Non-pigmented ciliary epithelial cell (primary cell): ENCODE measurements at places on chromosomes 7 and 10.
A peak's percentile ranks its signal among the peaks of the same experiment; 100 is the strongest.

- DNase-seq, result no peak
Measured at GRCh38 chr10:55358539-55358938, 557.5 kb upstream of the PCDH15 start.

DNA sequence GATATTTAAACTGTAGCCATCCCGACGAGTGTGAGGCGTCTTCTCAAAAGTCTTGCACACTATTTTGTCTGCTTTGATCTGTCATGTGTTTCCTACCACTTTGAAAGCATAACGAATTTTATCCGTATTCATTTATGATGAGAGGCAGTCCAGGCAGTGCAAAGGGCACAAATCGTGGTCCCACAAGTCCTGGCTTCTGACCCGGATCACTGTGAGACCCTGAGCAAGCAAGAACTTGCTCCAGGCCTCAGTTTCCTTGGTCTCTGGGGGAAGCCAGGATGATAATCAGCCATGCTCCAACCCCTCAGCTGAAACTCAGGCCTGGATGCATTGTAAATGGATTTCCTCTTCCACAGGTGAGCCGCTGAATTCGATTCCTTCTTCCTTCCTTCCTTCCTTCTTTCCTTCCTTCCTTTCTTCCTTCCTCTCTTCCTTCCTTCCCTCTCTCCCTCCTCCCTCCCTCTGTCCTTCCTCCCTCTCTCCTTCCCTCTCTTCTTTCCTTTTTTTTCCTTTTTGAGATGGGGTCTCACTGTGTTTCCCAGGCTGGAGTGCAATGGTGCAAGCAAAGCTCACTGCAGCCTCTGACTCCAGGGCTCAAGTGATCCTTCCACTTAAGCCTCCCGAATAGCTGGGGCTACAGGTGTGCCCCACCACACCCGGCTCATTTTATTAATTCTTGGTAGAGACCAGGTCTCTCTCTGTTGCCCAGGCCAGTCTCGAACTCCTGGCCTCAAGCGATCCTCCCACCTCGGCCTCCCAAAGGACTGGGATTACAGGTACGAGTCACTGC, 18.4 kb upstream of the ZKSCAN1 start:
- no peak for DNase-seq

- no peak for DNase-seq
Measured at GRCh38 chr10:126066456-126066855, 170.1 kb downstream of the FANK1 start.

GRCh38 chr10:58859526-58859925, 316.9 kb upstream of the PHYHIPL start:
- no peak for DNase-seq

DNA sequence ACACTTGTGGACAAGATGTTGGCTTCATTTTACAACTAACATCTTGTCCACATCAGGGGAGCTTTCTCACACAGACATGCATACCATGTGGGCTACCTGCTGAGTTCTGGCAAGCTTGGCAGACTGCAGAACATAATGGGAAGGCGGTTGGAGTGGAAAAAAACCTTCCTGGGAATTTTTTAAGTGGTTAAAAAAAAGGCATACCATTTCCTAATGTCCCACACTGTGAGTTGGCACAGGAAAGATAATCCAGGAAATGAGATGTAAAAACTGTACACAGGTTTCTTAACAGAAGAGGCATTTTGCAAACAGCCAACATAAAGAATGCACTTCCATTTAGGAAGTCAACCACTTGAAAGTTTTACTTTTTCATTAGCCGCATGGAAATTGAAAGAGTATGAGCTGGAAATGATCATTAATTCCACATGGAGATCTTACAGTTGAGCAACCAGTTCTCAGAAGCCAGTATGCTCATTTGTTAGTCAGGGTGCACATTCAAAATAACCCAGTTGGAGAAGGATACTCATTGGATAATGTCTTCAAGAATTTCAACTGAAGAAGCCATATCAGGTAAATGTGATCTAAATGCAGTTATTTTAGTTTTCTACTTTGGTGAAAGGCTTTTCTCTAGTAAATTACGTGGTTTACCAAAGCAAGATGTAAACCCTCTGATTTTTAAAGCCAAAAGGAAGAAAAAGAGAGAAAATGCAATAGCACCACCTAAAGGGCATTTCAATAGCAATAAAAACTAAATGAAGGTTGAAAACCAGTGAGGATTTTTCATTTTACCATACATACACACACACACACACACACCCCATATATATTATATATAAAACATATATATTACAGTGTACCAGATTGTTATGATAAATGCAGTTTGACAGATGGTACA, 194.0 kb downstream of the TAX1BP1 start:
- DNase-seq, result no peak

- no peak for DNase-seq
Measured at GRCh38 chr7:116899308-116899707, 36.9 kb downstream of the CAPZA2 start.

DNA sequence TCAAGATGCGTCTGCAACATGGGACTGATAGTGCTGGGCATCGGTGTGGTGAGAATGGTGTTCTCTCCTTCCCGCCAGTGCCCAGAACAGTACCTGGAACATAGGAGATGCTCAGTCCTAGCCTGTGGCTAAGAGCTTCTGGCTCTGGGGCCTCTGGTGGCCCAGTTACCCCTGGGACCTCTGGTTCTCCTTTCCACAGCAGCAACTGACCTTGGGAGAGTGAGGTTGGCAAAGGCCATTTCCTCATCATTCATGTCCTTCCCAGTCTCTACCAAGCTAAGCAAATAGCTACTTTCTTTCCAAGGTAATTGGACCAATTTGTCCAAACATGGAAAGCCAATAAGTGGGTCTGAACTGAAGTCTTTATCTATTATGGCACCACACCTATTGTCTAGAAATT, 11.6 kb upstream of the GOLGA7B start:
- no peak for DNase-seq

- no peak for DNase-seq
Measured at GRCh38 chr7:72493850-72494661, 81.9 kb upstream of the CALN1 start.

- DNase-seq, result no peak
Measured at GRCh38 chr7:20329389-20330238, 1.1 kb upstream of the ITGB8 start.

DNA sequence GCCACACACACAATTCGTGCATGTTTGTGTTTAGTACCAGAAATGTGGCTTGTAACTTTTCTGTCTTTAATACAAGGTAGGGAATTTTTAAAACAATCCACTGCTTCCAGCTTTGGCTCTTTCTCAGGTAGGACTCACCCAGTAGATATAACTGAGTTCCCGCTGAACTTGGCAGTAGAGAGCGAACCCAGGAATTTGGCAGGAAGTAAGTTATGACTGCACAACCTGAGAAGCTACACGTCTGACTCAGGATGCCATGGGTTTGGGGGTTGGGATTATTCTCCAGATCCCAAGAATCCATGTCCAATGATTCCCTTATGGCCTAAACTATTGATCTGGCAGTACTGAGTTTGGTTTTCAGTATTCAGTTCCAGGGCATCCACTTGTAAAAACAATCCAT, 499.7 kb downstream of the CALN1 start:
- no peak for DNase-seq

- DNase-seq, result no peak
Measured at GRCh38 chr7:359226-359765, 69.3 kb downstream of the FOXL3 start.

DNA sequence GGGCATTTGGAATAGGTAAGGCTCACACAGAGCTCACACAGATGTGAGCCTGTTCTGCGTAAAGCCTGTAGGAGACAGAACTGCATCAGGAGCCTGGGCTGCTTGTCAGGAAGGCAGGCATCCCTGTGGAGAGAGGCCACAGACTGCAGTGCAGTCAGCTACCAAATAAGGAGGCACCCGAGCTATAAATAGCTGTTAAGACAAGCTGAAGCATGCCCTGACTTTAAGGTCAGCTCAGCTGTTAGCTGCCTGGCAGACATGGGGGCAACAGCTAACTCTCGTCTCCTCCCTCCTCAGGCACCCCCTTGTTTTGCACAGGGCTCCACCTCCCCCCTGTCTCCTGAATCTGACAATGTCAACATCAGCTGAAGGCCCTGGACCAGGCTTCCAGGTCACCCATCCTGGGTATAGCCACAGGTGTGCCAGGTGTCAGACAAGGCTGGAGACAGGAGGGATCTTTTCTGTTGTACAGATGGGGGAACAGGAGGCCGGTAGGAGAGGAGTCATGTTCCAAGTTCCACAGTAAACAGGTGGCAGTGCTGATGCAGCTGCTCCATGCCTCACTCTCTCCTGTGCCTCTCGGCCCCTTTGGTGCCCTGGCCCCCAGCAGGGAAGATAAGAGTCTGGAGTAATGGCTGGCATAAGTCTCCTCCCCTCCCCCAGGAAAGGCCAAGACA, 27.6 kb upstream of the MKRN1 start:
- DNase-seq, result peak; percentile 34

DNA sequence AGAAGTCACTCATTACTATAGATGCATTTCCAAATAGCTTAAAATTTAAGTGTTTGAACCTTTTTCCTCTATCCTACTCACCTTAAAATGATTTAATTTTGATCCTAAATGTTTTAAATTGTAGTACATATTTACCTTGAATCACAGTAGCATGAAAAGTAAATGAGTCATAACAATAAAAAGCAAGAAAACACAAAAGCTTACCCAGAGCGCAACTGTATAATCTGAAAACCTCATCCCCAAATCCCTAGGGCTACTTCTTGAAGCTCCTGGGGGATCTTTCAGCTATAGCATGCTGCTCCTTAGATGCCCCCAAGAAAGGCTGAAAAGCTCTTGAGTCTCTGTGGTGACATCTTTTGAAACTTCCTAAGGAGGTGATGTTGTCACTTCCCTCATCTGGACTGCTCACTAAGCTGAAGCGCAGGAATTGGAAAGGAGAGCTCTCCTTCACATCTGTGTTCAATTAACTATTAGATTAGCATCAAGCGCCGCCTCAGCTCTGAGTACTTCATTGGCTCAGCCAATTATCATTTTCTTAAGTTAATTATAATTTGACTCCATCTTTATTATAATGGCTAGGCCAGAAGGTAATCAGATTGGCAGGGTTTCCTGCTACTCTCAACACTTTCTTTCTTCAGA, 60.2 kb downstream of the SEMA3E start:
- DNase-seq, result no peak

GRCh38 chr7:54550471-54550870, 8.3 kb downstream of the VSTM2A start:
- no peak for DNase-seq

GRCh38 chr7:156493942-156494341, 146.6 kb upstream of the RNF32 start:
- DNase-seq, result peak; percentile 13

DNA sequence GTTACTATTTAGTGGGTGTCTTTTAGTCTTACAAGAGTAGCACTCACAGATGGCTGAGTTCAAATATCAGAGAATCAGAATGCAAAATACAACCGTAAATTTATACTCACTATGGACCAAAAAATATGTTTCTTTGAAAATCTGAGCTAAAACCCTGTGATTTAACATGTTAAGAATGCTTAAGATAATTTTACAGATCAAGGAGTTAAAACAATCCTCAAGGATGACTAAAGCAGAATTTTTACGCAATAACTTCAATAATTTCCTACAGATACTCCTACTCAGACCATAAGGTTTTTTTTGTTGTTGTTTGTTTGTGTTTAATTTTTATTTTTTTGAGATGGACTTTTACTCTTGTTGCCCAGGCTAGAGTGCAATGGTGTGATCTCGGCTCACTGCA, 47.9 kb upstream of the CCDC6 start:
- peak; percentile 14 for DNase-seq

GRCh38 chr10:13769946-13770345, 183.2 kb downstream of the PRPF18 start:
- DNase-seq, result no peak

DNA sequence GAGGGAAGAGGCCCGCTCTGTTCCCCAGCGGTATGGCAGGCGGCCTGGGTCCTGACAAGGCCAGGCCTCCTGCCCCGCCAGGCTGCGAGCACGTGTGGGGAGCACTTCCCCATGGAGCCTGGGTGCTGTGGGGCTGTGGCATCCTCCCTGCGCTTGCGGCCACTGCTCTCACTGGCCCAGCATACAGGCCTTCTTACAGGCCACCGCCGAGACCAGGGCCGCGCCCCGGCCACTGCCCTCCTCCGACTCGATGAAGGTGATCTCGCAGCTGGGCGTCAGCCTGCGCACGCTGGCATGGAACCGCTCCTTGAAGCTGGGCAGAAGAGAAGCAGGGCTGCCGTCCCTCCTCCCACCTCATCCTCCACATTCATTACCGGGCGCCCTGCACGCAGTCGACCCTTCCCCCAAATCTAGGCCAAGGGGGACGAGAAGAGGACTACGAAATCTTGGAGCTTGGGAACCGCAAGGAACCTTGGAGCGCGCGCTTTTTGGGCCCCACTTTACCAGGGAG, 3.9 kb upstream of the MYL7 start:
- DNase-seq, result no peak

GRCh38 chr10:86017841-86018734, 348.5 kb downstream of the GRID1 start:
- no peak for DNase-seq

DNA sequence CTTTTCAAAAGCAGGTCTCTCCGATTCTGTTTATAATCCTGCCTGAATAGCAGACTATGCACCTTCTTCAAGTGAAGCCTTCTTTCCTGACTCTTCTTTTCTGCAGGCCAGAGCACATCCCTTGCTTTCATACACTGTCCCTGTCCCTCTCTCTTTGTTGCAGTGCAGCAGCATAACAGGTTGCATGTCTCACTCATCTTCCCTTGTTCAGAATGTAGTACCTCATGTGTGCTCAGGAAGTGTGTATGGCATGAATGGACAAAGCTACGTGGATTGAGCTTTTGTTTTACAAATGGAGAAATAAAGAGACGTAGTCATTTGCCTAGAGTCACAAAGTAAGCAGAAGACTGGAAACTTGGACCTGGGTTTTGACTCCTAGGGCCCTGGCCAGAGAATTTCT, 68.0 kb downstream of the PTPRZ1 start:
- no peak for DNase-seq

DNA sequence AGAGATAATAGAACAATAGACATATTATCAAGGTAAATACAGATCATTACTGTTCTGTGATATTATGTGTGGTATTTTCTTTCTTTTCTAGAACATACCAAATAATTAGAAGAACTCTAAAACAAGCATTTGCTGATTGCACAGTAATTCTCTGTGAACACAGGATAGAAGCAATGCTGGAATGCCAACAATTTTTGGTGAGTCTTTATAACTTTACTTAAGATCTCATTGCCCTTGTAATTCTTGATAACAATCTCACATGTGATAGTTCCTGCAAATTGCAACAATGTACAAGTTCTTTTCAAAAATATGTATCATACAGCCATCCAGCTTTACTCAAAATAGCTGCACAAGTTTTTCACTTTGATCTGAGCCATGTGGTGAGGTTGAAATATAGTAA, 185.5 kb downstream of the CFTR start:
- no peak for DNase-seq

- no peak for DNase-seq
Measured at GRCh38 chr7:78224923-78225322, 426.4 kb downstream of the PHTF2 start.

DNA sequence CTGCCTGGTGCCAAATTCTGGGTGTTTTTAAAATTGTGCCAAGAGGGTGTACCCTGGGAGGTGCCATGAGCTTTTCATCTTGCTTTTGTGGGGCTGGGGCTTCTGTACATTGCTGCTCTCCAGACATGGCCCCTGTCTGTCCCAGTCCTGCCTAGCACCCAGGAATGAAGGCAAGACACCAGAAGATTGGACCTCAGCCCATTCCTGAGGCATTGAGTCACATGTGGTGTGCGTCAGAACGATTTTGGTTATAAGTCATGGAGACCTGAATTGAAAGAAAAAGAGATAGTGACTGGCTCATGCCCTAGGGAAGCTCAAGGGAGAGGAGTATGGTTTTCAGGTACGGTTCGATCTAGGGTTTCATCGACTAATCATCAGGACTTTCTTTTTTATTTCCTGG, 493.2 kb downstream of the TYW1 start:
- DNase-seq, result no peak

GRCh38 chr7:70856901-70857630, 274.9 kb upstream of the GALNT17 start:
- DNase-seq, result peak; percentile 13

GRCh38 chr10:133420579-133420978, 3.8 kb downstream of the SPRN start:
- no peak for DNase-seq
